ENCODE measurements at places on chromosomes 4 and X.

GRCh38 chrX:40083979-40084359, 13.8 kb downstream of the BCOR start:
- no peak for DNase-seq

GRCh38 chrX:22171287-22172060, 101.2 kb upstream of the CBLL2 start:
- no peak for DNase-seq

GRCh38 chr4:139919004-139919403, 235.0 kb downstream of the MAML3 start:
- no peak for DNase-seq

GRCh38 chr4:8076023-8076422, 82.6 kb downstream of the ABLIM2 start:
- DNase-seq = no peak

DNA sequence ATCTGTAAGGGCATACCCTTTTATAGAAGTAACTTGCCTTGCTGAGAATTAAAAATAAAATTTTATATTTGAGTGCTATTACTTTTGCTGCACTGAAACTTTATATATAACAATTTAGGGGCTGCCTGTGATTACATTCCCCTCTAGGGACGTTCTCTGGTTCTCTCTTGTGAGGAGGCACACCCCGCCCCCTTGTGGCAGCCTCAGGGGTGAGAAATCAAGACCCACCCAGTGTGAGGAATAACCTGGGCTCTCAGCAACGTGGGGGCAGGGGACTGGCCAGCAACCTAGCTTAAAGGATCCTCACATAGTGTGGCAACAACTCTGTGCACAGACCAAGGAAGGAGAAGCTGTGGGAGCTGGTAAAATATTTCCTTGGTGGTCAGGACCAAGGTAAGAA, 43.7 kb downstream of the MAGEA9 start:
- no peak for DNase-seq

DNA sequence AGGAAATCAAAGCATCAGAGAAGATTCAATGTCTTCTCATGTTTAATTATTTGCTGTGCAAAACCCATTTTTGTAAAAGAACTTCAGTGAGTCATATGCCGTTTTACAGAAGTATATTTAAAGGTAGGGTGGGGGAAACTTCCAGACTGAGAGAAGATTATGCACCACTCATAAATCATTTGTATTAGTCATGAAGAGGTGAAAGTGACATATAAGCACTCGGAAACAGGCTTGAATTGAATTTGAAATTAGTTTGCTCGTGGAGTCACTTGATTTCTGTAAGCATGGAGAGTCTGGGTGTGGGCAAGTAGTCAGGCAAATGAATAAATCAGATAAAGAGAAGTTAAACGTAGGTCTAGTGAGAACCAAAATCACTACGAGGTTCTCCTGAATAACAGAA, 335.1 kb downstream of the ANK2 start:
- DNase-seq = no peak

- no peak for DNase-seq
These were observed 158.3 kb upstream of the SCML1 start for GRCh38 chrX:17579026-17579425.

Measured in C1 segment of cervical spinal cord (tissue), 14 donors.